NCI-H526 treated with DMSO at 0.1 percent for 48 hours (cell line): ENCODE measurements at places on chromosomes 4 and X.

- DNase-seq, result no peak
These were observed 181.9 kb upstream of the ANXA3 start for GRCh38 chr4:78369679-78370078.

DNA sequence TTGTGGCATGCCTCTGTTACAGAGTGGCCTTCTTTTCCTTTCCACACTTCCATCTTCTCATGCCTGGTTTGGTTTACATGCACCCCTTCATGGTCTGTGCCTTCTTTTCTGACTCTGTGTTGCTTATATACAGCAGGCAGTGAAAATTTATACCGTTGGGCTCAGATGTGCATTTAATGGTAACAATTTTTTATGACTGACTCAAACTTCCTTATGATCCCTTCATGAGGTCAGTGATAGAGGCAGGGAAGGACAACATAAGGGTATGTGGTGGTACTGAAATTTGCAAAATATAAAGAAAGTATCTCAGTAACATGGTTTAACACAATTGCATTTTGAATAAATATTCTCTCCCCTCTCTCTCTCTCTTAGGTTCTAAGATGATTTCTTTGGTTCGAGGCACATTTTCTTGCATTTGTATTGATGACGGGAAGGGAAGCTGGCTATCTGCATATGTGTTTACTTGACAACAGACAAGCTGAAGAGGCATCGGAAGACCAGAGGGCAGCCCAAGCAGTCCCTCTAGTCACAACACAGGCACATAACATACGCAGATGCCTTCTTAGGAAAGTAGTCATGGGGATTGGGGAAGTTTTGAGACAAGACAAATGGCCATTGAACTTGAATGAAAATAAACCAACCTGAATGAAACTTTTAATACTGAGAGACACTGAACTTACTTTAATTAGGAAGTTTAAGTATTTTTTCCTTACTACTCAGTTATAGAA is 163.3 kb upstream of the LEF1 start:
- no peak for DNase-seq

DNA sequence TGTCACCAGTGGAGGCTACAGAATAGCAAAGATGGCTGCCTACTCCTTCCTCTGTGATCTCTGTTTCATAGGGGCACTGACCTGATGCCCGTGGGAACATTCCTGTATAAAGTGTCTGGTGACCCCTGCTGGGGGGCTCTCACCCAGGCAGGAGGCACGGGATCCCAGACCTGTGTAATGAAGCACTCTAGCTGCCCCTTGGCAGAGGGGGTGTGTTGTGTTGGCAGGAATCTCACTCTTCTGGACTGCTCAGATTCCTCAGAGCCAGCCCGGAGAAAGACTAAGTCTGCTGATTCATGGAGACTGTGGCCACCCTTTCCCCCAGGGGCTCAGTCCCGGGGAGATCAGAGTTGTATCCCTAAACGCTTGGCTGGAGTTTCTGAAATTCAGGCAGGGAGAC is 648.3 kb downstream of the SPRY1 start:
- DNase-seq, result no peak

DNA sequence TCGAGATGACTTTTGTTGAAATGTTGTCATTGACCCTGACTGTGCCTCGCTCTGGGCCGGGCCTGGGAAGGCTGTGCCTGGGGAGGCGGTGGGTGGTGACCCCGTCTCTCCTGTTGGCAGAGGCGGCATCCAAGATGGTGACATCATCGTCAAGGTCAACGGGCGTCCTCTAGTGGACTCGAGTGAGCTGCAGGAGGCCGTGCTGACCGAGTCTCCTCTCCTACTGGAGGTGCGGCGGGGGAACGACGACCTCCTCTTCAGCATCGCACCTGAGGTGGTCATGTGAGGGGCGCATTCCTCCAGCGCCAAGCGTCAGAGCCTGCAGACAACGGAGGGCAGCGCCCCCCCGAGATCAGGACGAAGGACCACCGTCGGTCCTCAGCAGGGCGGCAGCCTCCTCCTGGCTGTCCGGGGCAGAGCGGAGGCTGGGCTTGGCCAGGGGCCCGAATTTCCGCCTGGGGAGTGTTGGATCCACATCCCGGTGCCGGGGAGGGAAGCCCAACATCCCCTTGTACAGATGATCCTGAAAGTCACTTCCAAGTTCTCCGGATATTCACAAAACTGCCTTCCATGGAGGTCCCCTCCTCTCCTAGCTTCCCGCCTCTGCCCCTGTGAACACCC is 36.4 kb downstream of the HTRA3 start:
- no peak for DNase-seq
